HFFc6 (cell line): ENCODE measurements at places on chromosomes 6 and 20. TPM values are rescaled to one million over a fixed set of nuclear protein-coding genes. Genes with fewer than 3 reads are reported as not detected.

TMEM244 gene
- total RNA-seq = not detected in 3 replicates

PMEPA1 gene
- 4.5 to 8.3 TPM (median 6.0 TPM) in 3 replicates for total RNA-seq

EDN1 gene
- total RNA-seq = 3.5 to 7.6 TPM (median 5.9 TPM) in 3 replicates

PRDM13 gene
- total RNA-seq = not detected in 3 replicates

PLG gene
- total RNA-seq = not detected in 3 replicates

HRH3 gene
- not detected in 3 replicates for total RNA-seq

ADAM33 gene
- 88.9 to 99.7 TPM (median 95.4 TPM) in 3 replicates for total RNA-seq

WFDC2 gene
- total RNA-seq = not detected in 3 replicates

CLDN20 gene
- total RNA-seq = not detected in 3 replicates

HLA-DQA2 gene
- not detected in 3 replicates for total RNA-seq

IRF4 gene
- total RNA-seq = not detected in 3 replicates

HLA-DMB gene
- not detected in 3 replicates for total RNA-seq

PAK5 gene
- not detected in 3 replicates for total RNA-seq

LY6G6D gene
- not detected in 3 replicates for total RNA-seq

SRC gene
- 24.2 to 29.3 TPM (median 27.5 TPM) in 3 replicates for total RNA-seq

SLC25A27 gene
- 0.07 to 0.48 TPM (median 0.45 TPM) in 3 replicates for total RNA-seq

TPBG gene
- 78.8 to 129 TPM (median 99.9 TPM) in 3 replicates for total RNA-seq

RHAG gene
- total RNA-seq = not detected in 2 replicates
